ENCODE measurements at places on chromosomes 2 and 18.
A peak's percentile ranks its signal among the peaks of the same experiment; 100 is the strongest.

GRCh38 chr2:70726947-70727725 is 40.9 kb downstream of the ADD2 start:
- DNase-seq = no peak

GRCh38 chr2:1978706-1979105 is 234.4 kb upstream of the PXDN start:
- no peak for DNase-seq

GRCh38 chr2:43180897-43181296 is 45.5 kb downstream of the ZFP36L2 start:
- no peak for DNase-seq

- peak; percentile 85 for DNase-seq
Measured at GRCh38 chr18:12726774-12727550, 24.1 kb downstream of the PSMG2 start.

DNA sequence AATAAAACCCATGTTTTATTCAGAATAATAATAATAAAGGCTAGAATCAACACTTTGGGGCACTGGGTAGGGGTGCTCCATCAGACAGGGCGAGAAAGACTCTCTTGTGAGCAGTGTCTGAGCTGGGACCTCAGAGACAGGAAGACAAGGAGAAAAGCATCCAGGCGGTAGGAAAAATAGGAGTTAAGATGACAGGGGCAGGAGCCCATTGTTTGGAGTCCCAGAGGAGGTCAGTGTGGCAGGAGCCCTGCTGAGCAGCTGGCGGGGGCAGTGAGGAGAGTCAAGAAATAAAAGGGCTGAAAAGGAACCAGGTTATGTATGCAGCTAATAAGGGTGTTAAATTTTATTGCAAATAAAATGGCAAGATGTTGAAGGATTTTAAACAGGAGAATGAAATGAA is 457.4 kb downstream of the FBXO15 start:
- no peak for DNase-seq

- no peak for DNase-seq
Measured at GRCh38 chr2:17061028-17061427, 395.4 kb upstream of the CYRIA start.

GRCh38 chr2:222033541-222033940 is 265.3 kb downstream of the PAX3 start:
- no peak for DNase-seq

GRCh38 chr18:33871363-33872025 is 293.5 kb downstream of the ASXL3 start:
- DNase-seq = no peak

- DNase-seq = peak; percentile 35
Measured at GRCh38 chr2:187435078-187435477, 13.0 kb downstream of the CALCRL start.

GRCh38 chr2:238655198-238655860 is 192.6 kb upstream of the TWIST2 start:
- DNase-seq = no peak

GRCh38 chr2:12008425-12009061 is 262.1 kb downstream of the LPIN1 start:
- DNase-seq = peak; percentile 71

- DNase-seq = peak; percentile 78
Measured at GRCh38 chr2:197707316-197708213, 2.4 kb downstream of the MARS2 start.

- DNase-seq = no peak
Measured at GRCh38 chr18:55462652-55463051, 125.3 kb downstream of the TCF4 start.

- no peak for DNase-seq
Measured at GRCh38 chr18:30828700-30829099, 213.8 kb downstream of the DSC3 start.

DNA sequence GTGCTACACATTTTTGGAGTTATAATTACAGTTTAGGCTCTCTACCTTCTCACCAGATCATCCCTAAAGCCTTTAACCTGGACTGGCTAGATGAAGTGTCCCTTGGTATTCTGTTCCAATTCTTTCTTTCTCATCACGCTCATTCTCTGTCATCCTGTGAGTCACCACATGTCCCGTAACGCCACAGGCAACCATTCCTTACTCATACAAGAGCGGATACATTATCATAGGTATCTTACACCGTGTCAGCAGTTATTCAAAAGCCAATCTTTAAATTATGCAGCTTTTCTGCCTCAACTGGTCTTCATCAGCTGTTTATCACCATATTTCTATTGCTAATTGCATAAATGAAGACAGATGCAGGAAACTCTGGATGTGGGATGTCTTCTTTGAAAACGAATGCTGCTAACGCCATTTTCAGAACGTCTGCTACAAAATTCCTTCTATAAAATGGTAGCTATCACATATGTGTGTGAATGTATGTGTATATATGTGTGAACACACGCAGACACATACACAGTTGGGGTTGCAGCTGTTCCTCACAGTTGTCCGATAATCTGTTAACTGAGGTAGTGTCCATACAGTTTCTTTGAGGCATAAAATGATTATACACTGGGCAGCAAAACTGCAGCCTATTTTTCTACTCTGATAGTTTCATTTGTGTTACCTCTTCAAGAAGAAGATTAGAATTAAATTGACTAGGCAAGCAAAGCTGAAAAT is 47.9 kb downstream of the EML6 start:
- no peak for DNase-seq

DNA sequence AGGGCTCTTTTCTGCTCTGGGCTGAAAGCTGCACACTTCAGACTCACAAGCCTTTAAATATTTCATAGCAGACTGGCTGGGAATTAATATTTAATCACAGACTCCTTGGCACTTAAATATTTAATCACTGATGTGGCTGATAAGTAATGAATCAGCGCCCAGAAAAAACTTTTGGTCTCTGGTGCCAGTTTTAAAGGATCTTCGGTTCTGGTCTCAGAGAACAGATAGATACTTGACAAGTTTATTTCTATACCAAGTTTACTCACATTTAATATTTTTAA is 201.2 kb downstream of the MYCN start:
- DNase-seq = no peak

GRCh38 chr18:33355756-33356155 is 84.8 kb downstream of the CCDC178 start:
- DNase-seq = no peak

- DNase-seq = no peak
Measured at GRCh38 chr2:159518321-159519005, 97.9 kb downstream of the BAZ2B start.

DNA sequence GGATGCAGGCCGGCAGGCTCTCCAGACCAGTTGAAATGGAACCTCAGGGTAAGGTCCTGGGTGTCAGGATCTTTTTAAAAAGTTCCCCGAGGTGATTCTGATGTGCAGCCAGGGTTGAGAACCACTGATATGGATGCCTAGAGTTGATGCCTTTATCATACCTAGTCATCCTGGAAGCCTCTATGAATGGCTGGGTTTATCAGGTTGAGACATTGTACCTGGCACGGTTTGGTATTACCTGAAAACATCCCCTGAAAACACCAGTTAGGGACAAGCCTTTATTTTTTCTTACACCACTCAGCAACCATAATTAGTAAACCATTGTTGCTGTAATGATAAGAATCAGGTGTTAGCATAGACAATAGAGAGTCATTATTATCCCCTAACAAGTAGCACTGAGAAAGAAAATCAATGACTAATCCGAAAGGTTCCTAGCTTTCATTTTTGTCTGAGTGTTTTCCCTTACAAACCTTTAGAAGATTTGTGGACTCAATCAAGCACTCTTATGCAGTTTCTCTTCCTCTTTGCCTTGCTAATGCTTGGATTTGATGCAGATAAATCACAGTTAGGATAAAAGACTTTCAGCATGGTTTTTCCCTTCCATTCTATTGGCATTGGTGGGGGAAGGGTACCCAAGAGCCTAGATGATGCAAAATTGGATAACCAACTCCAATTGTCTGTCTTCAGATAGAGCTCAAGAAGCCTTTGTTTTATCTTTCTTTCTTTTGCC is 116.5 kb upstream of the LYPD6 start:
- no peak for DNase-seq

DNA sequence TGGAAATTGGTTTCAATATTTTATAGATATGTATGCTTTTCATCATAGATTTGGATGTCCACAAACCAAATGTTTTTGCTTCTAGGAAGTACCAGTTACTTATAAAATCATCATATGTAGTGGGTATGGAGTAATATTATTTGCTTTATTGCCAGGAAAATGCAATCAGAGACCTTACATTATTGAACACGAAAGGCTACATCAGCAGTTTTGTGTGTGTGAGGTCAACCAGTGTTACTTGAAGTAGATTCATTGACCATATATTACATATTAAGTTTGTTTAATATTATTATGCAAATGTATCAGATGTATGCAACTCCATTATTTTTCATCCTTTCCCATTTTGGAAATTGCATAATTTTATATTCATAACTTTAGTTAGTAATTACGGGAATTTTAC is 219.1 kb upstream of the MMADHC start:
- DNase-seq = no peak

GRCh38 chr2:74364533-74365505 is 15.3 kb downstream of the DCTN1 start:
- no peak for DNase-seq

DNA sequence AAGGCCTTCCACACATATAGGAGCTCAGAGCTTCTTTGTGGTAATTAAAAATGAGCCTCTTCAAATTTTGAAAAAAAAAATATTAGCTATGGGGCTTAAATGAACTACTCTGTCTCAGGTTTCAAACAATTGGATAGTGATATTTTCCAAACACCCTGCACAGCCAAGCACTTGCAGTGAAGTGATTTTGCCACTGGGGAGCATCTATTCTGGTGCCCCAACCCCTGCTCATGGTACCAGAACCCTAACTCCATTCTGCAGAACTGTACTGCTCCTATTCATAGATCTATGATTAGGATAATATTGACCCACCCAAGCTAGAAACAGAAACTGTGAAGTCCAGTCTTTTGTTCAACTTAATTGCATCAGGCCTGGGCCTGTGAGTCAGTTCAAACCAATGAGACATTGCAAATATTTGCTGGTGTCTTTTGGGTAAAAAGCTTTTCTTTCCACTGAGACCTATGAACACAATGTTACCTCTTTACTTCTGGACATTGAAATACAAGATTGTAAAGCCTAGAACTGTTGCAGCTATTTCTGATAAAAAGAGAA is 324.0 kb downstream of the GALNT13 start:
- no peak for DNase-seq

GRCh38 chr2:119240311-119241204 is 16.9 kb downstream of the STEAP3 start:
- no peak for DNase-seq

DNA sequence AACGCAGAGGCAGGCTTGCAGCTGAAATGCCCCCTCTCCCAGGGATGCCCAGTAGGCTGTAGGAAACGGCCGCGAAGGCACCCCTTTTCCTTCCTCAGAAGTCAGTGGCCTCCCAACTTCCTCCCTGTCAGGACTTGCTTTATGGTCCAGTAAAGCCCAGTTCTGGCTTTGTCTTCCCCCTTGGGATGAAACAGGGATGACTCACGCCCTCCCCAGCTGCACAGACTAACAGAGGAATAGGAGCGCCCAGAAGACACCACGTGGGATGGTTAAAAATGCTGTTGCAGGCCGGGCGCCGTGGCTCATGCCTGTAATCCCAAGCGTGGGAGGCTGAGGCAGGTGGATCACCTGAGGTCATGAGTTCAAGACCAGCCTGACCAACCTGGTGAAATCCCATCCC is 6.9 kb downstream of the CREG2 start:
- DNase-seq = no peak

DNA sequence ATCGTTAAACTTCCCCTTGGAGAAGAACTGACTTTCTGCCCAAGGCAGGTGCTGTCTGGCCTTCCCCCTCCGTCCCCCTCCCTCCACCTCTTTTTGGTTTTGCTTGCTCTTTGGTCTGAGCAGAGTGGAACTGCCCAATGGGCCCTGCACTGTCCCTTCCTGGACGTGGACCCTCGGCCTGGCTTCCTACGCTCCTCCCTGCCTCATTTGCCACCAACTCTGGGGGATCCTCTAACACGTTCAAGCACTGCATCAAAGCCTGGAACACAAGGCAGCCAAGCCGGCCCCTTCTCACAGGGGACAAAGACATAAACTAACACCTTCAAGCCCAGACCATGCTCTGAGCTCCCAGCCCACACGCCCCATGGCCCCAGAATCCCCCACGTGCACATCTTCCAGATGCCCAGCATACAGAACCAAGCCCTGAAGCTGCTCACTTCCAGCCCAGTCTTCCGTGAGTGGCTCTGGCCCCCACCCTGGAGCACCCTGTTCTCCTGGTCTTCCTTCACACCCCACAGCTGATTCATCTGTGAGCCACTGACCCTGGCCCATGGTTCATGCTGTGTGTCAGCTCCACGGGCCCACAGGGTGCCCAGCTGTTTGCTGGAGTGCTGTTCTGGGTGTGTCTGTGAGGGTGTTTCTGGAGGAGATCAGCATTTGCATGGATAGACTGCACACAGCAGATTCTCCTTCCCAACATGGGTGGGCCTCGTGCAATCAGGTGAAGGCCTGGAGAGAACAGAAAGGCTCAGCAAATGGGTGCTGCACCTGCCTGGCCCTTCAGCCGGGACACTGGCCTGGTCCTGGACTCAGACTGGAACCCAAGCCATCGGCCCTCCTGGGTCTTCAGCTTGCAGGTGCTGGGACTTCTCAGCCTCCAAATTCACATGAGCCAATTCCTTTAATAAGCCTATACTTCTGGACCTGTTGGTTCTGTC is 247.1 kb upstream of the SALL3 start:
- DNase-seq = no peak

DNA sequence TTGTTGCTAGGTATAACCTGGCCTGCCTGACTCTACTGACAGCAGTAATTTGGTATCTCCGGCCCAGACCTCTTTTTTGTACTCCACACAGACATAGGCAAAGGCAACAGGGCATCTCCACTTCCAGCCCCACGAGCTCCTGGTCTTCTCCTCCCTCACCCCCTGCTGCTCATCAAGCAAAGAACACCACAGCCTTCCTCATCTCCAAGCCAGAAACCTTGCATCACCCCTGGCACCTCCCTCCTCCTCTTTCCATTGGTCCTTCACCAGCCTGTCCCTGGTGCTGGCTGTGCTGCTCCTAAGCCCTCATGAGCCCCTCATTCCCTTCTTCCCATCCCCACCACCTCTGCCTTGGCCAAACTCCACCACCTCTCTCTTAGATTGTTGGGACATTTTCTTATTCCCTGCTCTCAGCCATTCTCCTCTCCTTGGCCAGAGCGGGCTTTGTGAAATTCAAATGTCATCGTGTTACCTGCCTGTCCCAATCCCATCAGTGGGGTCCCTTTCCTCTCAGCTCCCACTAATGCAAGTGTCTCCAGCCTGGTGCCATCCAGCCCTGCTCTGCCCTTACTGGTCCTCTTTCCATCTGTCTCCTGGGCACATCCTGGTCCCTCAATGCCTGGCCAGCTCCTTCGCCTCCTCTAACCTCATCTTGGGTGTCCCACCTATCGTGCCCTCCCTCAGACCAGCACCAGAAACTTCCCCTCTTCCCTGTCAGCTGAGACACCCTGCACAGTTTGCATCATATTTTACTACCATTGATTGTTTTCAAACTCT is 77.4 kb downstream of the INHBB start:
- no peak for DNase-seq

GRCh38 chr2:74584088-74584645 is 29.6 kb downstream of the DOK1 start:
- DNase-seq = peak; percentile 47

DNA sequence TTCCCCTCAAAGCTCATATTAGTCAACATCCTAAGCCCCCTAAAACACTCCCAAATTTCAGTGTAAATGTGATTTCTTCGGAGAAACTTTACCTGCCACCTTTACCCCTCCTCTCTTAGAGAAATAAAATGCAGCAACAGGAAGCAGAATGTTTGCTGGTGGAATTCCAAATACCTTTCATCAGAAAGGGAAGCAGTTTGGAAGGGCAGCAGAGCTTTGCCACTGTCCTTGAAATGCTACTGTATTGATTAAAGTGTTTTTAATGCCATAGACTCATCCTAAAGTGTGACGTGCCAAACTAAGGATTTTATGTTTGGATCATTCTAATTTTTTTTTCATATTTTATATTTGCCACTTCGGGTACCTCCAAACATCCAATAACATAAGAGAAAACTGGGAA is 480.1 kb downstream of the NRXN1 start:
- no peak for DNase-seq
